ENCODE measurements at places on chromosomes 4 and X.

DNA sequence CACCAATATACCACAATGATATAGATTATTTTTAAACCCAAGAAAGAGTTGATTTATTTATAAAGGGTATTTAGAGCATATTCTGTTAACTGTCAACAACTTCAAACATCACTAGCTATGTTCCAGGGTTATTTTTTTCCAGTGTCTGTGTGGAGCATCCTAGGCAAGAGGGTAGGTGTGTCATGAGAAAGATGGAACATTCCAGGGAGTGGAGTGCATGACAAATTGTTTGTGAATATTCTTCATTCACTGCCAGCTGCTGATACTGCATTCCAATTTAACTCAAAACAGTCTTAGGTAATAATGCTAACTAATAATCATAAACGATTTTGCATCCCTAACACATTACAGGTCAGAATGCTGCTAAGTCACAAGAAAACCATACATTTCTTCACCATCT is 148.7 kb upstream of the RASGEF1B start:
- no peak for DNase-seq

DNA sequence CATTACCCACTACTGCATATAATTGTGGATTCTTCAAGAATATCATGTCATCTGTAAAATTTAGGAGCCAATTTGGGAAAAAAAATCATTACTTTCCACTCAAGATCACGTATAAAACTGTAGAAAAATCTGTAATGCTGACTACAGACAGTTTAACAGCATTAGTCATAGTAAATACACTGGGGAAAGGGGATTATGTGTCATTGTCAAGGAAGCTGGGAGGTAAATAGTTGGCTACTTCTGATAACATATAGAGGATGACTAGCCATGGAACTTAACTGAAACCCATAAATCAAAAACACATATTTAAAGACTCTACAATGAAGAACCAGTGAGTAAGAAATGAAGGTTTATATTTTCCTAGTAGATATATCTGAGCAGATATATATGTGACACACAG is 1666.4 kb upstream of the IGFBP7 start:
- no peak for DNase-seq

DNA sequence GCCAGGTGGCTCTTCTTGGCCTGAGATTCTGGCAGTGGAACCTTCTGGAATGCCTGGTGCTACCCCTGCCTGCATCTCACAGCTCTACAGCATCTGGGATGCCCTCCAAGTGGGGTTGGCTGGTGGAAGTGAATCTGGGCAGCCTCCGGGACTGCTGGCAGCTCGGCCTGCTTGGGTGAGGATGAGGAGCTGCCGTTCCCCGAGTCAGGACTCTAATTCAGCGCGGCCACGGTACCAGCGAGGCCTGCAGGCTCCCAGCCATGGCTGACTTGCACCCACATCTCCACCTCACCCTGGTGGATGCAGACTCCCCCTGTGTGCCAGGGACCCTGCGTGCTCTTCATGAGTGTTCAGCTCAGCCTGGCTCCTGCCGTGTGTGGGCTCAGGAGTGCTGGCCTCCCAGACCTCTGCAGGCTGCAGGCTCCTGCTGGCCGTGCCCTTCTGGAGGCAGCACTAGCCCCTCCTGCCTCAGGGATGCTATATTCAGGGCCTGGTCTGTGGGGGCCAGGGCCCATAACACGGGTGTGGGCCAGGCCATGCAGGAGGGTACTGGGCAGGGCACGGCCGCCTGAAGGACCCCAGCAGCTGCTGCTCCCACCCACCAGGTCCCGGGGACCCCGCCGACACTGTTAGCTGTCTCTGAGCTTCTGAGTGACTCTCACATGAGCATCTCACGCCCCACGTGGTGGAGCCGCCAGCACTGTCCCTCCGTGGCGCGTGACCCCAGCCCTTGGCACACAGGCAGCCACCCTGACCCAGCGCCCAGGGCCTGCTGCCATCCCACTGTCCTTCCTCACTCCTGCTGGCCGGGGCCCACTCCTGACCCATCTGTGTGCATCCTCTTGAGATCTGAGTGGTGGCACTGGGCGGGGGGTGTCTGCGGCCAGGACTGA is 10.6 kb downstream of the UVSSA start:
- no peak for DNase-seq

GRCh38 chr4:128861856-128862518 is 52.5 kb downstream of the JADE1 start:
- no peak for DNase-seq

- DNase-seq, result no peak
Measured at GRCh38 chrX:39718981-39719380, 378.8 kb downstream of the BCOR start.

- no peak for DNase-seq
Measured at GRCh38 chr4:57355101-57355665, 245.0 kb upstream of the IGFBP7 start.

- DNase-seq, result no peak
Measured at GRCh38 chr4:172105918-172106317, 292.7 kb downstream of the GALNTL6 start.

- no peak for DNase-seq
Measured at GRCh38 chr4:33649015-33649414, 2595.3 kb downstream of the ARAP2 start.

- DNase-seq, result no peak
Measured at GRCh38 chrX:123738378-123738940, 5.6 kb upstream of the THOC2 start.

GRCh38 chrX:43949669-43950068 is 23.5 kb downstream of the NDP start:
- no peak for DNase-seq

- DNase-seq, result no peak
Measured at GRCh38 chr4:81148576-81148975, 66.4 kb downstream of the PRKG2 start.

DNA sequence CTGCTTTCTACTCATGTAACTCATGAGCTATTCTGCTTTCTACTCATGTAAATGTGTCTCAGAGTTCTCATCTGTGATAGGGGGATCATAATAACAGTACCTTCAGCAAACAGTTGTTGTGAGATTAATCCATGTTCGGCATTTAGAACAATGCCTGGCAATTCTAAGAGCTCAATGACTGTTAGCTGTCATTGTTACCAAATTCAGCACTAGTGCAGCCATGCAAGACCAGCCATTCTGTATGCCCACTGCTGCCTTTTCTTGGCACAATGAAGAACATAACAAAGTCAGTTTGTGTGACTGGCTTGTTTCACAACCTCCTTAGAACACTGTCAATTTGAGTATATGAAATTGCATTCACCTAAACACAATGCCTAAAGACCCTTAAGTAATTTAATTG is 163.2 kb downstream of the ANK2 start:
- DNase-seq, result peak; percentile 1

DNA sequence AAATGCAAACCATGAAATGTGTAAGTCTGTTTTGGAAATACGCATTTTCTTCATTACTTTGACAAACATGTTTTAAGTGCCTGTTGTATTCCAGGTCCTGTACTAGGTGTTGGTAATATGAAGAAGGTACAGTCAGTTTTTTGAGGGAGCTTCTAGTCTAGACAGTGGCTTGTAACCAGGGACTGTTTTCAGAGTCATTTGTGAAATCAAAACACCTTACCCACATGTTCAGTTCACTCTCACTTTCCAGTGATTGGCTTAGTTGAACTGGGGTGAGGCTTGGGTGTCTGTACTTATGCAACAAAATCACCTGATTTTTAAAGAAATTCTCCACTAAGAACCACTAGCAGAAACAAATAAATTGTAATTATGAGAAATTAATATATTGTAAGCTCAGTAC is 16.4 kb downstream of the DCLK2 start:
- DNase-seq, result no peak

DNA sequence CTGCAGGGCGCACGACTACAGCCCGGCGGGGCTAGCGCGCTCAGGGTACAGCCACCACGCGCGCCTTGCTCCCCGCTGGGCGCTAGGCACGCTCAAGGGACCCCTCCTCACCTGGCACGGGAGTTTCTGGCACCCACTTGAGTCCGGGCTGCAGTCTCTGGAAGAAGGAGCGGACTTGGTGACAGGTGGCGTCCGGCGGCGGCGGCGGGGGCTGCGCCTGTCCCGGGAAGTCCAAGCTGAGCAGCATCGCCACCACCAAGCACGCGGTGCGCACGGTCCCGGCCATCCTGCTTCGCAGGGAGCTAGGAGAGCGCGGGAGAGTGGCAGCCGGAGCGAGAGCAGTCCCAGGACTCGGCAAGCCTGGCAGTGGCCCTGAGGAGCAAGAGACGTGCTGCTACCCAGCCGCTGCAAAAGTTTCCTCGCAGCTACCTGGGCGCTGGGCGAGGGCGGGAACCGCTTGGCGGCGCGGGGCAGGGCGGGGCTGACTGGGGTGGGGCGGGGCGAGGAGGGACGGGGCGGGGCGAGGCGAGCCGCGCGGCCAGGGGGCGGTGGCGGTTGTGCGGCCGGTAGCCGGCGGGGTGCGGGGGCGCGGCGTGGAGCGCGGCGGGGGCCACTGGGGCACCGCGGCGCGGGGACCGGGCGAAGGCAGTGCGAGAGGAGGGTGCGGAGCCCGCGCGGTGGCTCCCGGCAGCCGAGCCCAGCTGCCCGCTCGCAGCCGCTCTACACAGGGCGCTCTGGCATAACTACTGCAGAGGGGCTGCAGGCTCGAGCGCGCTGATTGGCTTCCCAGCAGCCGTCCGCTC is at the start of gene GPC3:
TSS of gene GPC3 (minus strand) at position 431 of the 803 bp plus-strand sequence.
- no peak for DNase-seq

GRCh38 chr4:104758574-104758973 is 263.9 kb upstream of the CXXC4 start:
- no peak for DNase-seq

DNA sequence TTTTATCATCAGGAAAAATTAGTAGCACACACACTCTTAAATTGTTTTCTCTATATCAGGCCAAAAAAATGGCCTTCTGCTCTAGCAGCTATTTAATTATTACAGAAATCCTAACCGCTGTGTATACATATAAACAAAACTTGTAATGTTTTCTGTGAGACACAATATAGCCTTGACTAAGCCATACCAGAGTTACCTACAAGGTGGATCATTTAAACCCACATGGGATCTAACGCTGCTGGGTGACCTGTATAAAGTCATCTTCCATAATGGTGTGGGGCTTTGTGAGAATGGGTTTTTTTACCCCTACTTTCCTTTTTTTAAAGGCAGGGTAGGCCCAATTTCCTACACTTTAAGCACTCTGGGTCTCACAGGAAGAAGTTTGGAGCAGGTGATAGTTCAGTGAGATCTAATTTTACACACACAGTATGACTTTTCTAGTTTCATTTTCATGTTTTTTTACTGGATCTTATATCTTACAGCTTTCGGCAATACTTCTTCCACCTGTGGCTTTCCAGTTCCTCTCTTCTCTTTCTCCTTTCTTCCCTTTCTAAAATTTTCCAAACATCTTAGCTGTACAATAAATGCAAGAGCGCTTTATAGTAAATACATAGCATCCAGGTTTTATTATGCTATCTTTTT is 66.9 kb upstream of the MMAA start:
- no peak for DNase-seq

GRCh38 chrX:133448512-133449076 is 33.3 kb upstream of the GPC4 start:
- DNase-seq, result no peak

- DNase-seq, result no peak
Measured at GRCh38 chrX:429266-429825, 42.6 kb upstream of the PPP2R3B start.

DNA sequence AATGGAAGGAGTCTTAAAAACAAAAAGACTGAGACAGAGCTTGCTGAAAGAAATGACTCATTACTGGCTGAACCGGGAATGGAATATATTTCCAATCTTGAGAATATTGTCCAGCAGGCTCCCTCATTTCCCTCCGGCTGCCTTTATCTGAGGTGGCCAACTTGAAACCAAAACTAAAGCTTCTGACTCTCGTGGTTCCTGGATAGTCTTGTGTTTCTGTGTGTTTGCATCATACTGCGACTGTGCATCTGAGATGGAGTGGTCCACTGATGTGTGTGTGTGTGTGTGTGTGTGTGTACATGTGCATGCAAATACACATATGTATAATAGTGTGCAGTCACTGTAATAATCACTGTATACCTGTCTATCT is 145.6 kb upstream of the SCML1 start:
- DNase-seq, result no peak

- no peak for DNase-seq
Measured at GRCh38 chrX:16745659-16746058, 26.2 kb downstream of the SYAP1 start.

GRCh38 chr4:141467225-141467624 is 169.2 kb upstream of the IL15 start:
- DNase-seq, result no peak

GRCh38 chr4:56803471-56803870 is 18.0 kb downstream of the SPINK2 start:
- no peak for DNase-seq

- no peak for DNase-seq
Measured at GRCh38 chr4:53450773-53451172, 73.3 kb downstream of the FIP1L1 start.

All from NCI-H187 (cell line).